ENCODE measurements at places on chromosomes 1 and 21. TPM values are rescaled to one million over a fixed set of nuclear protein-coding genes. Genes with fewer than 3 reads are reported as not detected.

Gene TAL1
- total RNA-seq, result not detected

Gene TNFRSF8
- 0.57 TPM for total RNA-seq

Gene DENND2D
- 102 TPM for total RNA-seq

Gene HNRNPU
- total RNA-seq, result 415 TPM

Gene SNX7
- total RNA-seq, result not detected

Gene LRRC53
- not detected for total RNA-seq

Gene RAP1GAP
- 0.07 TPM for total RNA-seq

Gene VANGL1
- total RNA-seq, result 0.30 TPM

Gene IFNAR1
- 55.7 TPM for total RNA-seq

Gene KCNJ15
- total RNA-seq, result not detected

Gene MYBPH
- not detected for total RNA-seq

Gene MSH4
- total RNA-seq, result 1.7 TPM

Gene CLK2
- 152 TPM for total RNA-seq

Gene FAM151A
- not detected for total RNA-seq

Gene BEST4
- 1.3 TPM for total RNA-seq

Gene DENND2C
- total RNA-seq, result 0.87 TPM

Gene LCA5L
- total RNA-seq, result 0.62 TPM

Gene ELOVL1
- total RNA-seq, result 66.6 TPM

Gene PADI2
- 14.2 TPM for total RNA-seq

Gene STYXL2
- not detected for total RNA-seq

Gene RHEX
- 12.8 TPM for total RNA-seq

Gene BCAS2
- 27.6 TPM for total RNA-seq

Gene IFNLR1
- total RNA-seq, result 39.7 TPM

Gene TAS1R3
- 4.0 TPM for total RNA-seq

Gene CHRNB2
- not detected for total RNA-seq

Gene ICOSLG
- 124 TPM for total RNA-seq

Gene ITGB2
- 86.7 TPM for total RNA-seq

Gene LYPD8
- total RNA-seq, result not detected

Gene CAMK1G
- total RNA-seq, result not detected
